Stimulated activated CD4-positive, alpha-beta T cell treated with anti-CD3 and anti-CD28 coated beads, TNF-alpha, amount 100 ng/mL, for 48 hours (primary cell): ENCODE measurements at places on chromosomes 3 and 15.

DNA sequence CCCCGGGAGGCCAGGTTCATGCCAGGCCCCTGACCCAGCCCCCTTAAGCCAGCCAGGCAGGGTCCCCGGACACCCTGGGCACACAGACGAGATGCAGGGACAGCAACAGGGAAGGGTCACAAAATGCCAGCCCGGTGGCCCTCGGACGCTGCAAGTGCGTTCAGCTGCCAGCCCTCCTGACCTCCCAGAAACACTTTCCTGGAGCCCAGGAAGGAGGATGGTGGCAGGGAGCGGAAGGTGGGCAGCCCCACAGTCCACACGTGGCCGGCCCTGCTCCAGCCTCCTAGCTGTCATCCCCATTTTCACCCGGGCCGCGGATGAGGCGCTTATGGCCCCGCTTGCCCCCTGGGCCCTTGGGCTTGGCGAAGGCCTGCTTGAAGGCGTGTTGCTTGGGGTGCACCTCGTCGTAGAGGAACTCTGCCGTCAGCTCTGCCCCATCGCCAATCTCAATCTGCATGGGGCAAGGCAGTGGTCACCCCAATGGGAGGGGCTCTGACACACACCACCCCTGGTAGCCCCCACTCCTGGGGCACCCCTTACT lies 3.4 kb upstream of the TLR9 start:
- no peak for DNase-seq

- DNase-seq, result no peak
Measured at GRCh38 chr3:169179321-169179720, 484.2 kb downstream of the MECOM start.

- DNase-seq, result no peak
Measured at GRCh38 chr3:197701841-197702240, 34.9 kb downstream of the RUBCN start.

DNA sequence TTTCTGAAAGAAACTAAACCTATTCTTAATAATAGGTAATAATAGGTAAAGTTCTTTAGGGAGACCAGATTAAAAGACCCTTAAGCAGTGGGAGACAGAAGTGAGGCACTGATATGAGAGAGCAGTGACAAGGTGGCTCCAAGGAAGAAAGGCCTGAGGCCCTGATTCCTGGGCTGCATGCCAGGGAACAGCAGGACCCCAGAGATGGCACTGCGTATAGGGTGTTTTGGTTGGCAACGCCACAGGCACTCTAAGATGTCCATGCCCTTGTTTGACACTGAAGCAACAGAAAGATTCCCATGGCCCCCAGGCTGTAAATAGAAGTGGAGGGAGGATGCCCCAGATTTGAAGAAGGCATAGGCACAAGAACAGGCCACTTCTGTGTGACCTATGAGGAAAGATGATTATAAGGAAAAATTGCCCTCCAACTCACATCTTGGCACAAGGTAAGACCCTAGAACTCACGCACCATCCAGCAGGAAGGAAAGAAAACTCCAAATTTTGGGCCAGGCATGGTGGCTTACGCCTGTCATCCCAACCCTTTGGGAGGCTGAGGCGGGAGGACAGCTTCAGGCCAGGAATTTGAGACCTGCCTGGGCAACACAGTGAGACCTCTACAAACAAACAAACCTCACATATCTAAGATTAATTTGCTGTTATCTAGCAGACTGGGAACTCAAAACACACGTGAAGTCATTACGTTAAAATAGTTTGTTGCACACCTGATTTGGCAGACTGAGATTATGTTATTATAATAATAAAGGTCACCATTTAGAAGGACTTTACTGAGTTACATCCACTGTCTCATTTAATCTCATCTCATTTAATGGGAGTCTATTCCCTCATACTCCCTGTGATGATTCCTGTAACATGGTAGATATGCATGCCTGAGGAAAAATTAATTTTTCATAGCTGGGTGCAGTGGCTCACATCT lies 10.5 kb upstream of the BLM start:
- DNase-seq, result no peak

GRCh38 chr3:141941093-141941492 lies 64.7 kb downstream of the ATP1B3 start:
- no peak for DNase-seq

- DNase-seq, result no peak
Measured at GRCh38 chr15:59894835-59895234, 109.3 kb upstream of the FOXB1 start.
